ENCODE measurements at places on chromosomes 7 and 10.

DNA sequence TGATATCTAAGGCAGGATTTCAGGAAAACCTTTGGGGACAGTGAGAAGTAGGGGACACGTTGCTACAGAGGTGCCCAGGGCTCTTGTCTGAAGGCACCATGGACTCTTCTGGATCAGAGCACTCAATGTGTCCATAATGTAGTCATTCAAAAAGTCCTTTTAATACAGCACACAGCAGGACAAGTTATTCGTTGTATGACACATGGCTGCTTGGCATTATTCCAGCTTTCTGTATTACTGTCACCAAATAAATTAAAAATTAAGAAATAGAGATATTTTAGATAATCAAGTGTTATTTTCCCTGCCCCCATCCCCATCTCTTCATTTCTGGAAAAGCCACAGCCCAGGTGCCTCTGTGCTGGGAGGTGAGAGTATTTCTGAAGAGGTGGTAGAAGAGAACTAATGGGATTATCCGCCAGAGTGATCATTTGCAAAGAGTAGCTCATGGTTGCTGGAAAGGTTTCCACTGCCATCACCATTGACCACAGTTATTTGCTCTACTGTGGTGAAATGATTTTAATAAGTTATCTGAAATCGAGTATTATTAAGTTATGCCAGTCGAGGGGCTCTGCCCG lies 83.0 kb downstream of the CXCL12 start:
- no peak for DNase-seq

DNA sequence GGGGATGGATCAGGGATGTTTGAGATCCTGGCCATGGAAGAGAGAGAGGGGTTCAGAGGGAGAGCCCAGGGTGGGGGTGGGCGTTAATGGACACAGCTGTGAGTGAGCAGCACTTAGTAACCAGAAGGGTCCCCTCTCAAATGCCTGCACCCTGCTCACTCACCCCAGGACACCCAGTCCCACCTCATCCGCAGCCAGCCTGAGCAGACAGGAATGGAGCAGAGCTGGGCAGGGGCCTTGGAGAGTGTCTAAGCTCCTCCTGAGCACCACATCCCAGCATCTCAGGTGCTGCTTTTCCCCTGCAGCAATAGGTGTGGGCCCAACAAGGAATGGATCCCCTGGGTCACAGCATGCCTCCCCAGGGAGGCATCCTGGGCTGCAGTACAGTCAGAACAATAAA lies 5.3 kb downstream of the FAM24A start:
- DNase-seq = no peak

GRCh38 chr10:60513281-60513680 lies 123.6 kb upstream of the ANK3 start:
- no peak for DNase-seq

- DNase-seq = no peak
Measured at GRCh38 chr10:87991946-87992345, 128.5 kb downstream of the PTEN start.

DNA sequence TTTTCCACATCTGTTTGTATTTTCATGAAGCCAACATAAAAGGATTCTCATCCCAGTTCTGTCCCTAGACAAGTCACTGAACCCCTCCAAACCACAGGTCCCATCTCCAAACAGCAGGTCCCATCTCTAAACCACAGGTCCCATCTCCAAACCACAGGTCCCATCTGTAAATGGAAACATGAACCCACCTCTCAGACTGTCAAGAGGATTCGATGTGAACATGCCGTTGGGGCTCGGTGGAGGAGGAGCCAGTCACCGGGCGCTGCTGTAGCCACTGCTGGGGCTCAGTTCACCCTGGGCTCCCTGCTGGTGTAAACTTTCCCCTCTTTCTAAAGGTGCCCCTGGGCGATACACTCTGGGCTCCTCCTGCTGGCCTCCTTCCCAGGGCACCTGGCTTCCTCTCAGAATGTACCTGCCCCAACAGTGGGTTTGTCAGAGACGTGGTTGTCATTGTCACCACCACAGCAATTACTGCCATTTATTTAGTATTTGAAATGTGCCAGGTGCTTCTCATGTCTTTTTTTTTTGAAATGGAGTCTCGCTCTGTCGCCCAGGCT lies 13.0 kb downstream of the LHPP start:
- DNase-seq = no peak

DNA sequence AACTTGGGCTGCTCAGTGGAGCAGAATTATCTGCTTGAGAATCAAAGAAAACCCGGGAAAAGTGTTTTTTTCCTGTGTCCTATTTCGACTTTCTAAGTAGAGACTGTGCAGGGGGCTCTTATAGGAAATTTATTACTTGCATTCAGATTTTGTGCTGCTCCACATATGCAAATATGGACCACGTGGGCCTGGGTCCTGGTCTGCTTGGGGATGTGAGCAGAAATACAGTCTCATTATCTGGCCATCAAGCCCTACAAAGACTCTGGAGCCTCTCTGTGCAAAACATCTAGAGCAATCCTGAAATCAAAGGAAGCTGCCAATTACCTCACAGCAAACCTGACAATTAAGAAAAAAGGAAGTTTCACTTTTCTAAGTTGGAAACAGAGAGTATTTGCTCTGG lies 216.9 kb downstream of the LRMDA start:
- DNase-seq = no peak

- DNase-seq = no peak
Measured at GRCh38 chr10:50395851-50396250, 144.5 kb upstream of the ASAH2 start.

- peak; percentile 42 for DNase-seq
Measured at GRCh38 chr10:132158122-132158741, 28.5 kb upstream of the DPYSL4 start.

DNA sequence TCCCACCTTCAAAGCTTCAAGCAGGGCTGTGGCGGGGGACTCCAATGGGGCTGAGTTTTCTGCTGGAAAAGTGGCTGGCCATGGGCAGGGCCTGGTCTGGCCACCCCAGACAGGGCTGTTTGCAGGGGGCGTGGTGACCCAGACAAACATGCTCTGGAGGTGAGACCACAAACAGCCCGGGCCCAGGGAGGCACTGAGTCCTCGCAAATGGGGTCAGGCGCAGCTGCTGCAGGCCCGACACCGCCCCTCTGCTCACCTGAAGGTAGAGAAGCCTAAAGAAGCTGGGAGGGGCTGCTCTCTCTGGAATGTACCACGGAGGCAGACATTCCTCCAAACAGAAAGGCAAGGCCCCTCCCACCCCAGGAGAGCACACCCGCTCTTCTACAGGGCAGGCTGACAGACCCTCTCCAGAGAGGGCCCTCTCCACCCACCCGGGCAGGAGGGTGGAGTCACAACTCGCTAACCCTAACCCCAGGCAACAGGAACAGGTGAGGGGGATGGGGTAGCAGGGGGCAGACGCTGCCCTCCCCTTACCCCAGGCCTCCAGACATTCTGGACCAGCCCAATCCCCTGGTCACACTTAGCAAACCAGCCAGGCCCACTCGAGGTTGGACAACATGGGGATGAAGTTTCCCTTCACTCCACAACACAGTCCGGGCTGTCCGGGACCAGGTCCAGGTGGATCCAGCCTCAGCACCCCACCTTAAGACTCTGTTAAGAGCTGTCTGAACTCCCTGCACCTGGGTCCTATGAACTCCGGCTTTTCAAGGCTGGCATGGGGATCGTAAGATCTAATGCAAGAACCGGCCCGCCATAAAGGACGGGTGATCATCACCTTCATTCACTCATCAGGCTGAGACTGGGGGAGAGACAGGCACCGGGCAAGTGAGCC lies 32.3 kb downstream of the OAT start:
- DNase-seq = no peak

- DNase-seq = no peak
Measured at GRCh38 chr10:33913194-33913593, 578.7 kb upstream of the NRP1 start.

- no peak for DNase-seq
Measured at GRCh38 chr10:16545116-16545736, 23.5 kb upstream of the C1QL3 start.

- no peak for DNase-seq
Measured at GRCh38 chr7:48473205-48473865, 302.1 kb downstream of the ABCA13 start.

DNA sequence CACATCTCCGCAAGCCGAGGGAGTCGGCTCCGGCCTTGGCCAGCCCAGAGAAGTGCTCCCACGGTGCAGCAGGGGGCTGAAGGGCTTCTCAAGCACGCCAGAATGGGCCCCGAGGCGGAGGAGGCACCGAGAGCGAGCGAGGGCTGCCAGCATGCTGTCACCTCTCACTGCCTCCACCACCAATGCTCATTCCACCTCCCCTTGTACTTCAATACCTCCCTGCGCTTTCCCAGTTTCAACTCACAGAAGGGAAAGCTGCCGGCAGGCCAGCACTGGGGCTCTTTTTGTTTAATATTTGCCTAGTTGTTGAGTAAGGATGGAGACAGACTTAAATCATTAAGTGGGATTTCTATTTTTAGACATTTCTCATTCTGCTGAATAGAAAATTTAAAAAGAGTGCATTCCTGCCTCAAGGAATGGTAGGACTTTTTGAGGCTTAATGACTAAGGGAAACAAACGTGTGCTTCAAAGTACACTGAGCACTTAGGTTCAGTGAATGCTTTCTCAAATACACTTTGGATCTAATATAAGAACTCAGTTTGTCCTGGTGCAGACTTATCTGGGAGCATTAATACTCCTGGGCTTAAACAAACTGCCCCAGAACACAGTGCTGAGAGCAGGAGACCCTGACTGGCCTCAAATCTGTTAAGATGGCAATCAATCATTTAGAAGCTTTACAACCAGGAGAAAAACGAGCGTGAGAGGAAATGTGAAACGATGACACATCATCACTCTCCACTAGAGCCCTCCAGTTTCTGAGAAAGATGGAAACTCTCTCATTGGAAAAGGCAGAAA lies 131.2 kb downstream of the RALA start:
- DNase-seq = no peak

DNA sequence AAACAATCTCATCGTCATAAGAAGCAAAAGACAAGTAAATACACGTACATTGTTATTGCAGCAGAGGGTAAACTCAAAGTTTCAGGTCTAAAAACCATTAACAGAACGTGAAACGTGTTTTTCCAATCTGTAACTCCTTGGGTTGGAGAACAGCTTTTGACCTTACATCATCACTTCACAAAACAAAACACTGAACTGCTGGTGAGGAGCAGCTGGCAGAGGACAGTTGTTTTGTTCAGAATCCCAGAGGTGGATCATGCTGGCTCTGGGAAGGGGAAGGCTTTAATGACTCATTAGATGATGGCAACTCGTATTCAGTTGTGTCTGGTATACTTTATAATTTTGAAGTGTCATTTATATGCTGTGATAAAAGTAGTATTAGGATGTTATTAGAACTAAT lies 923.0 kb upstream of the CELF2 start:
- DNase-seq = no peak

GRCh38 chr7:156665101-156665500 lies 24.5 kb downstream of the RNF32 start:
- no peak for DNase-seq

- no peak for DNase-seq
Measured at GRCh38 chr7:142897691-142898090, 12.1 kb upstream of the TRPV6 start.

- no peak for DNase-seq
Measured at GRCh38 chr7:13111230-13111629, 423.8 kb downstream of the ARL4A start.

DNA sequence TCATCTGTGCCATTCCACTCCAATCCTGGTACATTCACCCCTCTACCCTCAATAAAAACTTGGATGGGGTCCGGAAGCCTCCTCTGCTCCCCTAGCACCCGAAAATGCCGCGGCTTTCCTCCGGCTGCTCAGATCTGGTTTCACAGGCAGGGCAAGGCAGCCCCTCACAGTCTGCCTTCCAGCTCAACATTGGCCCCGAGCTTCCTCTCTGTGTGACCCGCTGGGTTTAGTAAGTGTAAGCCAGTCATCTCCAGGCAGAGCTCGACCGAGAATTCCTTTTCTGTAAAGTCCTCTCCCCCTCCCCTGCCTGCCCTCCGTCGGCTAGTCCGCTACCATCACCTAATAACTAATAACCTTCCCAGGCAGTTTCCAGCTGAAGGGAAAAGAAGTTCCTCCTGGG lies 3.4 kb downstream of the INHBA start:
- DNase-seq = no peak

DNA sequence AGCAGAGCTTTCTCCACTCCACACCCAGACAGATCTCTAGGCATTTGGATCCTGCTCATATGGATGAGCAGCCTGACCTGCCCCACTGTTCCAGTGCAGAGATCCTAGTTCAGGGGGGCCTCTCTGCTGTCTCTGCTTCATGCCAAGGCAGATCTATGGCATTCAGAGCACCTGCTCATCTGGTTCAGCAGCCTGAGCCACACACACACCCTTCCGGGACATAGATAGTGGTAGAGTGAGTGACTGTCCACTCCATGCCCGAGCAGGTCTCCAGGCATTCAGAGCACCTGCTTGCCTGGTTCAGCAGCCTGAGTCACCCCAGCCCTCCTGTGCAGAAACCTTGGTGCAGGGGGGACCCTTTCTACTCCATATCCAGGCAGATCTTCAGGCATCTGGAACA lies 54.3 kb upstream of the ZNF800 start:
- DNase-seq = no peak

DNA sequence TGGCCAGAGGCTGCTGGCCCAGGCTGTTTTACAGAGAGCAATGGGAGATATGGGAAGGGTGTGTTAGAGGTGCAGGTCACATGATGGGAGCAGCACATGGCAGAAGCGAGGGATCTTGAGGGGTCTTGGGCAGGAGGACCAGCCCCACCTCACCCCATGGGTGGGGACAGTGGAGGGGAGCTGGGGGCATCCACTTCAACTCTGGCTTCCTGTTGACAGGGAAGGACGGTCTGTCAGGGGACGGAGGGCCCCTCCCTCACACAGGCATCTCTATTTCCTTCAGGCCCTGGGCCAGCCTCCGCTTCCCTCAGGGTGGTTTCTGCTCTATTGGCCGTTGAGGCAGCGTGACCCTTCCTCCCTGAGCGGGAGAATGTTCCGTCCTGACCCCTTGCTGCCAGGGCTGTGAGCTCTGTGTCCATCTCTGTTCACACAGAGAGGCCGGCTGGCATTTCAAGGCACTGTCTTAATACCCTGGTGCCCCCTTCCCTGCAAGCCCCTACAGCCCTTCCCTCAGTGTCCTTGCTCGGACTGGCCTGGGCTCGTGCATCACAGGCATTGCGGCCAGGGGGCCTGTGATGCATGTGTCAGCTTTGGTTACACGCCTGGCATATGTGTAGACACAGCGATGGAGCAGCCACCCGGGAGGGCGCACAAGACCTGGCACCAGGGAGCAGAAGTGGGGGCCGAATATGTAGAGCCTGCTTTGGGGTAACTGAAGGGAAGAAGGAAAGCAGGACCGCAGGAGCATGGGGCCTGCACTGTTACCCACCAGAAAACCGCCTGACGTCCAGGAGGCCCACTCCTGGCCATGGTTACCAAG lies 31.8 kb downstream of the RAMP3 start:
- no peak for DNase-seq
